H7 (cell line): ENCODE measurements at places on chromosomes 2 and 18. TPM values are rescaled to one million over a fixed set of nuclear protein-coding genes. Genes with fewer than 3 reads are reported as not detected.
A peak's percentile ranks its signal among the peaks of the same experiment; 100 is the strongest.

GRCh38 chr2:35228584-35228983 is 1127.0 kb upstream of the CRIM1 start:
- peak; percentile 2 for DNase-seq

GRCh38 chr18:34704074-34704473 is 6.0 kb upstream of the DTNA start:
- no peak for DNase-seq

The ITGA4 gene
- total RNA-seq = 1.6 and 2.2 TPM in 2 replicates

DNA sequence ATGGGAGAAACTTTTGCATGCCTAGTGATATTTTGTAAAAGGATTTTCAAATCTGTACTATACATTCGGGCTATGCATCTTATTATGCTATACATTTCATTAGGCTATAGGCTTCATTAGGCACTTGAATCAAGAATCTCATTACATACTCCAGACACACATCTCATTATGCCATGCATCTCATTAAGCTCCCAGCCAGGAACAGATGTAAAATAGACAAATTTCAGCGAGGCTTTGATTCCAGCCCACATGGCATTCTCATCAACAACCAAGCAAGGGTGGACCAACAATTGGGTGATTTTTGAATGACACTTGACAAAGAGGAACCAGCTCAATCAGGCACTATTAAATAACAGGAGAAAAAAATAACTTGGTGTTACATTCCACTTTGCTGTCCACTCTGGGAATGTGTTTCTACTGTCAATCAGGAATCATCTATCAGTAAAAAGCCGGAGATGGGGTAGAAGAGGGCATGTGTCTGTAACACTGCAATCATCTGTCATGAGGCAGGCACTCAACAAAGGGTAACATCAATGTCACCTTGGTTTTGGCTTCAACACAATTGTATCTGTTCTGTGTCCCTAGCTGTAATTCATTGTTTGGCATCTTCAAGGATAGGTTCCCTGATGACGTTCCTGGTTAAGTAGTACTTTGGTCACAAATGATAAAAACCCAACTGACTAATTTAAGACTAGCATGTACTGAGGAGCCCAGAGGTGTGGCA is 498.6 kb downstream of the EPHA4 start:
- no peak for DNase-seq

DNA sequence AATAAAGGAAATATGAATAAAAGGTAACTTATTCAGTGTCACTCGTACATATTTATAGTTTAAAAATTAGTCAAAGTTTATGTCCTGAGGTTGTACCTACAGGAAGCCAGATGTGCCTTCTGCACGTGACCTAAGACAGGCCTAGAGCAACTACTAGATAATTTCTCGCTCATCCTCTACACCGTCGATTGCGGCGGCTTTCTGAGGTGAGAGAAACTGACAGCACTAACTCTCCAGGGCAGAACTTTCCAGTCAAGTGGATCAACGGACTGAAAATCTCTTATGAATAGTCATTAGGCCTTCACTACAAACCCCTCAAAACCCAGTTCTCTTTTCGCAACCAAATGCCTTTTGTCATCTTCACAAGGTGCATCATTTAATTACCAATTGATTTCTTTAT is 54.2 kb downstream of the ZEB2 start:
- no peak for DNase-seq

- peak; percentile 91 for DNase-seq
Observed at GRCh38 chr2:95025406-95026319, at the start of gene MAL. TSS of gene MAL (plus strand) at chr2:95025708. CDS start at chr2:95025793, 85 bp downstream.

- no peak for DNase-seq
Observed at GRCh38 chr2:37582481-37583220, 88.8 kb downstream of the CDC42EP3 start.

- DNase-seq = no peak
Observed at GRCh38 chr18:13583576-13584550, 142.5 kb downstream of the FAM210A start.

The ECEL1 gene
- 12.5 and 17.2 TPM in 2 replicates for total RNA-seq

The HOXD13 gene
- total RNA-seq = 0.07 TPM in 1 of 2 replicates, not detected in the other

The SKA1 gene
- 29.2 and 33.9 TPM in 2 replicates for total RNA-seq

The SIX3 gene
- total RNA-seq = 1.7 and 3.0 TPM in 2 replicates
